HS-5 (cell line): ENCODE measurements at places on chromosomes 3 and 15.

- DNase-seq, result no peak
These were observed 1.9 kb downstream of the CAPN7 start for GRCh38 chr3:15207836-15208504.

GRCh38 chr15:42375941-42376340 is 16.6 kb downstream of the CAPN3 start:
- no peak for DNase-seq

- no peak for DNase-seq
These were observed 137.6 kb downstream of the FBLN2 start for GRCh38 chr3:13686367-13687160.

DNA sequence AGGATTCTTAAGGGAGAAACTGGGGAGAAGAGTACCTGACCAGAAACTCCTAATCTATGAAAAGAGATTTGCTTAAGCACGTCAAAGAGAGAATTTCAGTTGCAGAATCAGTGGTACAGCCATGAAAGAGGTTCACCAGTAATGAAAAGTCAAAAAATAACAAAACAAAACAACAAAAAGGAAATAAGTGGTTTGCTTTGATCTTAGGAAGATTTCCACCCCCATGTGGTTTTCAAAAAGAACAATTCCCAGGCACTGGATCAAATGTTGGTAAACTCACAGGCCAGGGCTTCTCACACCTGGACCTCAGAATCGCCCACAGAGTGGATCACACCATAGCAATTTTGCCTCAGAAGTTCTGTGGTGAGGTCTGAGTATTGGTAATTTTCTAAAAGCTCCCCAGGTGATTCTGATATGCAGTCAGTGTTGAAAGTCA is 67.5 kb downstream of the TMEM39A start:
- DNase-seq, result no peak

DNA sequence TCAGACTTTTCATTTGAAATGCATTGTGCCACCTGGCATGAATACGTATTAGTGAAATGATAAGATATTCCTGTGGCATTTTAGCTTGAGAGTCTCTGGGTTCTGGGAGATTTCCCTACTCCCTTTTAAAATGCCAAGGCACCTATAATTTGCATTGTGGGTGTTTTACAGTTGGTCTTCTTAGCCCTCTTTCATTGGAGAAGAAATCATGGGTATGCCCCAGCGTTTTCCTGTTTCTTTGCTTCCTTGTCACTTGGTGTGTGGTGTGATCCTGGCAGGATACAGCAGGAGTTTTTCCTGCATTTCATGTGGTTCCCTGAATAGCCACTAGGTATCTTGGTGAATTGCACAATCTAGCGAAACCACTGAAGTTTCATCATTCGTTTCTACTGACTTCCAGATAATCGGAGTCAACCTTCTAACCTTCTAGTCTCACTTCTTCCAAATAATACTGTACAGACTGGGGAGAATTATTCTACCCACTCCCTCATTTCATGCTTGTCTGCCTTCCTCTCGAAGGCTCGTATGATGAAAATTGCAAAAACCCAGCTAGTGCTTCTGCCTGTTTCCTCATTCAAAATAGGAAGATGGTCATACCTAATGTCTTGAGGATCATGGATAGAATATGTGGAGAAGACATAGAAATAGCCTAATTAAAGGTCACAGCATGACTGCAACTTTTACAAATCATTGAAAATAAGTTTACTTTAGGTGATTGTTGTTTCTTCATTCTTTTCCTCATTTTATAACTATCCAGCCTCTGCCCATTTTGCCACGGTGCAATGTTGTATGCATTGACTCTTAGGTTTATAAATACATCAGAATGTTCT is 2.6 kb downstream of the BHLHE40 start:
- peak; percentile 56 for DNase-seq
